ENCODE measurements at places on chromosomes 12 and 14. TPM values are rescaled to one million over a fixed set of nuclear protein-coding genes. Genes with fewer than 3 reads are reported as not detected.

Gene TAS2R42
- total RNA-seq: not detected

Gene GZMB
- total RNA-seq: not detected

Gene ETFBKMT
- 4.8 TPM for total RNA-seq

Gene WNT1
- not detected for total RNA-seq

Gene LRTM2
- not detected for total RNA-seq

Gene SPIC
- total RNA-seq: not detected

Gene RNF212B
- not detected for total RNA-seq

Gene C1R
- 19.8 TPM for total RNA-seq

Gene AQP2
- total RNA-seq: not detected

Gene GPR132
- 0.30 TPM for total RNA-seq

Gene TOMM20L
- not detected for total RNA-seq

Gene MGP
- 215 TPM for total RNA-seq

Gene KRT78
- total RNA-seq: not detected

Gene E2F7
- 2.8 TPM for total RNA-seq

Gene ERH
- total RNA-seq: 205 TPM

DNA sequence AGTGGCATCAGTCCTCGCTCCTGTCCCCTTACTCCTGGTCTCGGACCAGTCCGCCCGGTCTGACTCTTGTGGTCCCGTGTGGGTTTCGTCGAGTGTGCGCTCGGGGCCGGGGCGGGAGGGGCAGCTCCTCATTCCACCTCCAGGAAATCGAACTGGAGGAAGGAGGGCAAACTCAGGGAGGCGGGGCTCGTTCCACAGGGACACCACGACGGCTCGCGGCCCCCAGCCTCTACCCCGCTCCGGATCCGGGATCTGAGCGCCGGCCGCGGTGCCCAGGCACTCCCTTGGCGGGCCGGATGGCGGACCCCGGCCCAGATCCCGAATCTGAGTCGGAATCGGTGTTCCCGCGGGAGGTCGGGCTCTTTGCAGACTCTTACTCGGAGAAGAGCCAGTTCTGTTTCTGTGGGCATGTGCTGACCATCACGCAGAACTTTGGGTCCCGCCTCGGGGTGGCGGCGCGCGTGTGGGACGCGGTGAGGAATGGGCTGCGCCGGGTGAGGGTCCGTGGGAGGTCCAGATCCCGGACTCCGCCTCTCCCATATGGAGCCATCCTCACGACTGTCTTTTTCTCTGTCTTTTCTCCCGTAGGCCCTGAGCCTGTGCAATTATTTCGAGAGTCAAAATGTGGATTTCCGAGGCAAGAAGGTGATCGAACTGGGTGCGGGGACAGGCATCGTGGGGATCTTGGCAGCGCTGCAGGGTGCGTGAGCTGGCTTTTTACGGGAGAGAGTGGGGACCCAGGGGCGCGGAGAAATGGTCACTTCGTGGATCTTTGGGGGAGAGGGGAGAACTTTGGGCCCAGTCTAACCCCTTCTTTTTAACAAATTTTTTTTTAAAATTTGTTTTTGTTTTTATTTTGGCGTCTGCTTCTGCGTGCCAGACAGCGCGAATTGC, at the start of gene EEF1AKMT3:
Gene EEF1AKMT3 (plus strand): TSS at position 186 of the 894 bp plus-strand sequence. CDS start 111 bp downstream, at position 297.
- no peak for DNase-seq

- no peak for DNase-seq
These were observed 113.0 kb upstream of the RAP1B start for GRCh38 chr12:68497702-68498101.

- peak; percentile 79 for DNase-seq
These were observed 3.7 kb downstream of the RNF31 start for GRCh38 chr14:24150993-24151392.

GRCh38 chr14:89158701-89159100, 258.3 kb downstream of the FOXN3 start:
- DNase-seq: no peak

- peak; percentile 92 for DNase-seq
These were observed 932.3 kb downstream of the DIO2 start for GRCh38 chr14:79278798-79279644.

DNA sequence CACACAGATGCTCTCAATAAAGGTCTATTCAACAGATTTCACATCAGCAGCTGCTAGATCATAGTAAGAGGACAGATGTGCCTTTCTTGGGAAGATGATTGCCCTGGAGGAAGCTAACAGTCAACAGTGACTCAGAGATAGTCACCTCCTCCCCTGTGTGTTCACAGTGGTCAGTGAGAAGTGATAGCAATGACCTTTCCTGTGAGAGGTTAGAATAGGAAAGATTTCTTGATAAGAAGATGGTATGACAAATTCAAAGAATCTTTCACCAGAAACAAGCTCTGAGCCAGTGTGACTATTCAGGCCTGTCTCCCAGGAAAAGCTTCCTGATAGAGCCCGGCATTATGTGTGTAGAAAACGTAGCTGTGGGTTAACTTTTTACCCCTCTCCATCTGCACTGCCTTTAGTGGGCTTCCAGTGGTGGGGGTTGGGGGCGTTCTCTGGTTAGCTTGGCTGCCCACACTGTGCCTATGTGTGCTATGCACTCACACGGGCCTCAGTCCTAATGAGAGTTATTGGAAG, 66.4 kb upstream of the ARHGAP5 start:
- DNase-seq: no peak

DNA sequence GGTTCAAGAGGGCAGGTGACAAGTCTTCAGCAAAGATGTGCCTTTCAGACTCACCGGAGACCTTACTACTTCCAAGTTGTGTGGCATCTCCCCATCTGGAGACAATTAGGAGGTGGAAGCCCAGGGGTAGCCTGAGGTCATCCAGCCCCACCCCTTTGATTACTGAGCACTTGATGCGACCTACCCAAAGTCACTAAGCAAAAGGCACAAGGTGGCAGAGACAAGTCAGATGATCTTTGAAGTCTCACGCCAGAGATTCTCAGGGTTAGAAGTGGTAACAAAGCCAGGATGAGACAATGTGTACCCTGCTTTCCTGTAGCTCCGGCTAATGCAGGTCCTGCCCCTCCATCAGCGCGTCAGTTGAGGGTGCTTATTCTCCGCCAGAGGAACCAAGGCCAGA, 1.4 kb upstream of the FOXN3 start:
- no peak for DNase-seq

DNA sequence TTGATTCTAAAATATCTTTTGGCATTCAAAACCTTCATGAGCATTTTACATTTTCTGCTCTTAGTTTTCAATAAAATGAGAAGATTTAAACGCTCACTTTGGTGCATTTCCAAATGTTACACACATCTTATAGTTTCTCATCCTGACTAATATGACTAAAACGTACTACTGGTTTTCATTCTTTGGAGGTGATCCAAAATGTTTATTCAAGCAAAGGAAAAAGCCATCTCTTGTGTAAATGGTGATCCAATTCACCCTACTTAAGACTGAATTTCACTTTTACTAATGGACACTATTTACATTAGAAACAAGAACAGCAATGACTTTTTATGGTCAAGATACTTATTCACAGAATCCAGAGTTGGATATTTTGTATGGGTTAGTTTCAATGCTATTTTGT, 86.6 kb downstream of the KITLG start:
- no peak for DNase-seq

DNA sequence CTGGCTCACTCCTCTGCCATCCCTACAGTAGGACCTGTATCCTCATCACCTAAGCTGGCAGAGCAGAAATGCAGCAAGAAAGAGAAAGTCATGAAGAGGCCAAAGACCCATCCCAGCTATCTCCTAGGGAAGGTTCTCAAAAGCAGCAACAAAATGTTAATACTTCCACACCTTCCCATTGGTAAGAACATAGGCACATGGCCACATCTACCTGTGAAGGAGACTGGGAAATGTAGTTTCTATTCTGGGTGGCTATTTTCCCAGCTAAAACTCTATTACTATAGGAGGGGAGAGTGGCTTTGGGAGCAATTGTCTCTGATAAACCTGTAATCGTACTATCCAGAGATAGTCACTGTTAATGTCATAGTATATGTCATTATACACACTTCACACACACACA, 13.7 kb upstream of the EIF2B2 start:
- DNase-seq: no peak

DNA sequence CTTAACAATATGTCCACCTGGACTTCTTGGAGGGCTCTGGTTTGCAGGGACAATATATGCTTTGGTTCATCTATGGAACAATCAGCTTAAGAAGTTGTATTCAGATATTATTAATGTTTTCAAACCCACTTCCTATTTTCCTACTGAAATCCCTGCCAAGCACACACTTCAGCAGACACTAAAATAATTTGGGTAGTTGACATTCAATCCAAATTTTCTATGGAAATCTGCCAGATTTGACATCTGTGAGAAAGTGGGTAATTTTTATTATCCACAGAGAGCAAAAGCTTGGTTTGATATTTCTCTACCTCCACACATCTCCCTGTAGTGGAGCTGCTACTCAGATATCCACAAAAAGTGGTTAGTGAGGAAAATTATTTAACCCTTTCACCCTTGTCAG, 378.8 kb upstream of the SOX5 start:
- DNase-seq: no peak

- no peak for DNase-seq
These were observed 92.9 kb downstream of the BBS10 start for GRCh38 chr12:76255281-76255680.

- no peak for DNase-seq
These were observed 1081.4 kb upstream of the LRFN5 start for GRCh38 chr14:40525314-40525713.

- DNase-seq: no peak
These were observed 3.8 kb upstream of the SCARB1 start for GRCh38 chr12:124867401-124867930.

- no peak for DNase-seq
These were observed 27.1 kb downstream of the DEGS2 start for GRCh38 chr14:100132161-100132902.

DNA sequence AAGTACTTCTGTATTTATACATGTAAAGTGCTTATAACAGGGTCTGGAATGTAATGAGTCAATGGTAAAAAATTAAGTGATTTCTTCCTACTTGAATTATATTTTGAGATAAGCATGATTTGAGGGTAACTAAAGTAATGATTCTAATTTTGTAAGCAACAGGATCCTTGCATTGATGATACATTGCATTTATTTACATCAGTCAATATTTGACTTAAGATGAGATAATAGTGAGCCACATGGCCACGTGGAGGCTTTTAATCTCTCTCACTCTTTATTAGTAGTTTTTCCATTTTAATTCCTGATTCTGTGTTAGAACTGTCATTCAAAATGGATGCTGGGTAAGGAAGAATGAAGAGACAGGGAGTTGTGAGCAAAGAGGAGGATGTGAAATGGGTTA, 298.1 kb upstream of the PRICKLE1 start:
- no peak for DNase-seq

- no peak for DNase-seq
These were observed 46.9 kb downstream of the PAWR start for GRCh38 chr12:79643821-79644220.

DNA sequence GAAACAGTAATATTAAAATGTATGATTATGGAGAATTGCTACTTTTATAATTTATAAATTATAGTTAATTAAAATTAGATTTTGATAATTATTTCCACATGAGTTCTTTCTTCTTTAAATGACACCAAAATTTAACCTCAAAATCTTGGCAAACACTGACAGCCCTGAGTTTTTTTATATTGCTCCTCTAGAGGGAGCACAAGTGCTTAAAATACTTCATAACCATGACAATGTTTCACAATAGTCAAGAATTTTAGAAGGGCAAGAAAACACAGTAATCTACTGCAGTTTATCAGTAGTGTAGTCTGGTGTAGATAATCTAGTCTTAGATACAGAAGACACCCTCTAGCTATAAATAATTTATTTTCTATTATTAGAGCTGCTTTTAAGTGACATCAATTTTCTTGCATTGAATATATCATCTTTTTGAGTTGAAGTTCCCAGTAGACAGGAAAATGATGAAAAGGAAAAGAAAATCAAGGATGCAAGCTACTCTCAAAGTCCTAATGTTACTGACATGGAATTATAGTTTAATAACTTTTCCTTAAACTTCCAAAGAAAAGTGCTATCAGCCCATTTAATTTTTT, 14.3 kb upstream of the PTGER2 start:
- no peak for DNase-seq

DNA sequence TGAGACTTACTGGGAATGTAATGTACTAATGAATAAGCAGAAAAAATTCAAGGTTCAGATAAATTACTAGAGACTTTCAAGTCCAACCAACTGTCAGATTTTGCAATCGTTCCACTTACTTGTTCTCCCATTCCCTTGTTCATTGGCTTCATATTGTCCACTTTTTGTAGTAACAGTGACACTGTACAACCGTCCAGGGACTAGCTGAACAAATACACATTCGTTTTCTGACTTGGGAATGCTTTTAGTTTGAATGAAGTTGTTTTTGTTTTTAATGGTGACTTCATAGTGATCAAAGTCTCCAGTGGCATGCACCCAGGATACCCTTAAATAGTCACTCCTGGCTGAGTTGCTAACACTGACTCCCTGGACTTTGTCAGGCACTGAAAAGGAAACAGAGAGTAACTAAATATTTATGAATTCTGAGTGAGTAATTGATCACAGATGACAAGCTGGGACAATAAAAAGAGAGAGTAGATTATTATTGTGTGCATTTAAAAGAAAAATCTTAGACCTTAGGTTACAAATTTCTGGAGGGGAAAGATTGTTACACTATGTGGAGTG, 65.4 kb downstream of the PTPRB start:
- no peak for DNase-seq

- no peak for DNase-seq
These were observed 20.7 kb upstream of the STAB2 start for GRCh38 chr12:103566398-103566797.

- no peak for DNase-seq
These were observed 48.2 kb upstream of the DAAM1 start for GRCh38 chr14:59140106-59140843.

GRCh38 chr12:123741937-123742572, 20.0 kb upstream of the DNAH10 start:
- no peak for DNase-seq

DNA sequence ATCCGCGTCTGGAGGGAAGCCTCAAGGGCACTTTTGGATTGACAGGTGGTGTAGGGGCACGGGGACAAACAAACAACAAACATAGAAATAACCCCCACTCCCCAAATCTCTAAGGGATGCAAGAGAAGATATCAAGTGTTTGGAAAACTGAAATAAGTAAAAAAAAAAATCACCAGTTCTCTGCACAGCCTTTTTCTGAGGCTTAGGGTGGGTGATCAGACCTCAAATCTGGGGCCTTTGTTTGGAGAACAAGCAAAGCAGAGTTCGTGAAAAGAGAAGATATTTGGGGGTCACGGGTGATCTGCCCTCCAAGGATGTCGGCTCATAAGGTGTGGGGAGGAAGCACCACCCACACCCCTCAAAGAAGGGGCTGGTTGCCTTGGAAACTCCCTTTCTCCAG, 10.7 kb downstream of the TBX5 start:
- DNase-seq: no peak

GRCh38 chr12:45762185-45763110, 32.9 kb downstream of the ARID2 start:
- no peak for DNase-seq

DNA sequence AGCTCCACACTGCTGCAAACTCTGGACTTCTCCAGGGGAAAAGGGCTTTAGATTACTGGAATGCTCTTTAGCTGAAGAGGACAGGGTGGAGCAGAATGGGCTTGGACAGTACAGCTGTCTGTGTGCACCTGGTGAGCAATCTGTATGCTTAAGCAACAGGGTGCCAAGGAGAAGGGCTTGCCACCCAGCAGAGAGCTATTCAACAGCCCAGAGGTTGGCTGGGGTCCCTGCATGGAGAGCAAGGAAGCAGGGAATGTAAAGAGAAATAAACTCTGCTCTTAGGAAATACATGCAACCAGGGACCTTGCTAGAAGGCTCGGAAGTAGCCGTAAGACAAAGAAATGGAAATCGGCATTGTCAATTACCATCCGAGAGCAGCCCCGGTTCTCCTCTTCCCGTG, 53.0 kb upstream of the CORO1C start:
- peak; percentile 25 for DNase-seq

GRCh38 chr12:123444092-123445026, 7.9 kb upstream of the RILPL2 start:
- DNase-seq: no peak

Data from chondrocyte (in vitro differentiated cells).